Thyroid gland (tissue), 4 donors: ENCODE measurements at places on chromosomes 12 and 14. TPM values are rescaled to one million over a fixed set of nuclear protein-coding genes. Genes with fewer than 3 reads are reported as not detected.

PROX2 gene
- total RNA-seq = not detected

RNASE7 gene
- total RNA-seq = not detected

GRCh38 chr14:99891266-99891665, 98.1 kb downstream of the EML1 start:
- no peak for DNase-seq

DNA sequence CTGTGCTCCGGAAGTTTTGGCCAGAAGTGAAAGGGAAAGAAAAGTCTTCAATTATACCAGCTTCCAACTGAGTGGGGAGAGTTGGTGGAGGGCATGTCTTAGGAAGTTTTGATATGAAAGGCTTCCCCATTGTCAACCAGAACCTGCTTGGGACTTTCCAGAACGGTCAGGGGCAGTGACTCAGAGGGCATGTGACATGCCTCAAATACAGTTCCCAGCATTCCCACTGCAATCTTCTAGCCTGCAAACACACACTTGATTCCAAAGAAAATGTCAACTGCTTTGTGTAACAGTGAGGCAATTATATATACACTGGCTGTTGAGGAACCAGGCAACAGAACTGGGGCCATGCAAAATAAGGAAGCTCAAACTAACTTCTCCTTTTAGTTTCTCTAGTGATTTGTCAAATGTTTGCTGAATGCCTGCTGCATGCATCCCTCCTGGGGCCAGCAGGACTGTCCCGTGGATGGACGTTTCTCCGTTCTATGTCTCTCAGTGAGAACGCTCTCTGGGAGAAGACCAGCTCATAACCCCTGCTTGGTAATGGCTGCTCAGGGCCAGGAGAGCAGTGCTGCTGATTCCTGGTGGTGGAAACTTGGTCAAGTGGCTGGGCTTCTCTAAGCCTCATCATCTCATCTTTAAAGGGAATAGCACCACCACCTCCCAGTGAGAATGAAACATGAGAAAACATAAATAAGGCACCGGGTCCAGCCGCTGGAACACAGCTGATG, 18.3 kb downstream of the SLC25A47 start:
- no peak for DNase-seq

DNA sequence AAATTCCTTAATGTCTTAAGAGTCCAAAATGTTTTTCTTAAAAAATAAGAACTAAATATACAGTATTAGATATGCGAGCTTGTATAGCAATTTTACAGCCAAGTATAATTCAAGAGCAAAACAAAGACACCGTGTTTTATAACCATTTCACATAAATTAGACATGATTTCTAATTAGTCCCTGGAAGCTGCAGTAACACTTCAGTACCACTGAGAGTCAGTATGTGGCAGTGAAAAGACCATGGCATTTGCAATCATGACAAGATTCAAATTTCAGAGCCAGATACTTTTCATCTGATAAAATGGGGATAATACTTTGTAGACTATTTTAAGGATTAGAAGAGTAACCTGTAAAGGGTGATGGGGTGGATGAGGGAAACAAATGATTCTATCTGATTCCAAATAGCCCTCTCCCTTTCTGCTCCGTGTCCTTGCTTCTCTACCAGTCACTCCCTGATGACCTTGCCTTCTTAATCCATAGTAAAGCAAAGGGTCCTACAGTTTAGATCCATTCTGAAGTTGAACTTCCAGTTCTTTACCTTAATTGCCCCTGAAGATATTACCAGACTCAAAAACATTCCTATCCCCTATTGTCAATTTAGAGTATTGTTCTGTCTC, 145.4 kb upstream of the ABCD2 start:
- no peak for DNase-seq

DNA sequence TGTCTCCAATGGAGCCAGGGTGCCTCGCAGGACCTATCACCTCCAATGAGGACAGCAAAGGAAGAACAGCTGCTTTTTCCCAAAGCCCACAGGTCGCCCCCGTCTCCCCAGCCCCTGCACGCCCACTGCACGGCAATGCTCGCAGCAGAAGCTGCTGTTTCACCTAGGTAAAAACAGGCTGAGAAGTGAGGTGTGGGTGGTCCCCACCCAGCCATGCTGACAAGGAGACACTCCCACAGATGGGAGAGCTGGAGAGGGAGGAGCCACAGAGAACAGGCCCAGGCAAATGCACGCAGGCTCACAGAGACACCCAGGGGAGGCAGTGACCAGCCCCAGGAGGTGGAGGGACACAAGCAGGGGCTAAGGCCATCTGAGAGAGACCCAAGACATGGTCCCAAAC, 10.4 kb downstream of the CFAP73 start:
- no peak for DNase-seq

GRCh38 chr14:36515896-36516718, 3.9 kb downstream of the NKX2-1 start:
- peak; percentile 62 for DNase-seq

DNA sequence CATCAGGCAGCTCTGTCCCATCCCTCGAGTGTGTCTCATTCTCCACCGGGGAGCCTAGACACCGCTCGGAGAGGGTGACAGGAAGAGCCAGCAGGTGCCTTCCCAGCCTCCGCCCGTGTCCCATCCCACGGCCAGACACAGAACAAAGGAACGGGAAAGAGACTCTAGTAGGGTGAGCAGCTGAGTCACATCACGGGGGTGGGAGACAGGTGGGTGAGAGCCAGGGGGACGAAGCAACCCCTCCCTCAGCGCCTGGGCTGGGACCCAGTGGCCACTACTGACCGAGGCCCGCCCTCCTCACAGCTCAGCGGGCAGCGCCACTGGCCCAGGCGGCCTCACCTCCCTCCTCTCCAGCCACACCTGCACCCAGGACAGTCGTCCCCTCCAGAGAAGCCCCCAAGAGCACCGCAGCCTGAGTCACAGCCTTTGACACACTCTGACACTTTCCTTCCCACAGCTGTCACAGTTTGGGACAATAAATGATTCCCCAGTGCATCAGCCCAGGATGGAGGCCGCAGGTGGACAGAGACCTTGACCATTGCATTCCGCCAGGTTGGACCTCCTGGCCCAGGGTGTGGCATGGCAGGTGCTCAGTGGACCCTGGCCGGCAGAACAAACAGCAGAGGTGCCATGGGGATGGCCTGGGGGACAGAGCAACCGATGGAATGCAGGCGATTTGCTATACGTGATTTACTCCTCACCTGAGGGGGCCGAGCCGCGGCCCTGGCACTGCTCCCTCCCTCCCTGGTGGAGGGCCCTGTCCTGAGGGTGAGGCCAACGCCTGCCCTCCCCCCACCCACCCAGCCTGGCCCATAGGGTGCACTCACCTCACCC, 45.4 kb upstream of the GALNT9 start:
- DNase-seq = no peak

GRCh38 chr12:65634626-65635331, 189.5 kb upstream of the HMGA2 start:
- DNase-seq = no peak
